ENCODE measurements at places on chromosomes 5 and 9. TPM values are rescaled to one million over a fixed set of nuclear protein-coding genes. Genes with fewer than 3 reads are reported as not detected.

Gene CYLC2
- total RNA-seq: not detected

GRCh38 chr9:114204265-114204664 lies 48.9 kb downstream of the COL27A1 start:
- DNase-seq: peak; percentile 30

DNA sequence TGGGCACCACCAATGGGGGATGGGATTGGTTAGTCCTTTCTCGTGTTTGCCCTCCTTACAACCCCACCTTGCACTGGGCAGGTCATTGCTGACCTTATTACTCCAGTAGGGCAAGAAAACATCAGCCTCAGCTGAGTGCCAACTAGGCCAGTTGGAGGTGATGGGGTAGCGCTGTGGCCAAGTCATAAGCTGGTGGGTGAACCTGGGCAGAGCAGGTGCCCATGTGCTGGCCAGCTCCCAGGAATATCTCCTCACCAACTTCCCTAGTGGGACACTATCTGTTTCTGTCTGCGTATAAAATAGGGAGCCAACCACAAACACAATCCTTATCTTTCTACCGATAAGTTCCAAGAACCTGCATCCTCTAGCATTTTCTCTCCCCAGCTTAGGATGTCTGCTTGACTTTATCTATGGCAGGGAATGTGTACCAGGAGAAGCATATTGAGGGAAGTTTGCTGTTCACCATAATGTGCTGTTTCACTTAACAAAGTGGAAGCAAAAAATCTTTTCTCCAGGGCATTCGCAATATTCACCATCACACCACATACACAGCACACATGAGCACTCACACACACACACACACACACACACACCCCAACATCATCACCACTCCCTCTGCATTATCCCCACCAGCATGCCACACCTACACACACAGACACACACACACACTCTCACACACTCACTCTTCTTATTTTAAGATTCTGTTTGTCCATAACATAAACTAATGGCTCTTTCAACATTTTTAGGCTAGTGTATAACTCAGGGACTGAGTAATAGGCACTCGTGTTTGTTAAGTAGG lies 390.0 kb downstream of the ENC1 start:
- DNase-seq: no peak

- no peak for DNase-seq
These were observed 137.5 kb downstream of the CPLANE1 start for GRCh38 chr5:37111426-37112382.

Measured in spleen (tissue), 13 donors.